ENCODE measurements at places on chromosomes 3 and 15.

- DNase-seq = no peak
These were observed 86.9 kb upstream of the C15orf39 start for GRCh38 chr15:75114796-75115195.

DNA sequence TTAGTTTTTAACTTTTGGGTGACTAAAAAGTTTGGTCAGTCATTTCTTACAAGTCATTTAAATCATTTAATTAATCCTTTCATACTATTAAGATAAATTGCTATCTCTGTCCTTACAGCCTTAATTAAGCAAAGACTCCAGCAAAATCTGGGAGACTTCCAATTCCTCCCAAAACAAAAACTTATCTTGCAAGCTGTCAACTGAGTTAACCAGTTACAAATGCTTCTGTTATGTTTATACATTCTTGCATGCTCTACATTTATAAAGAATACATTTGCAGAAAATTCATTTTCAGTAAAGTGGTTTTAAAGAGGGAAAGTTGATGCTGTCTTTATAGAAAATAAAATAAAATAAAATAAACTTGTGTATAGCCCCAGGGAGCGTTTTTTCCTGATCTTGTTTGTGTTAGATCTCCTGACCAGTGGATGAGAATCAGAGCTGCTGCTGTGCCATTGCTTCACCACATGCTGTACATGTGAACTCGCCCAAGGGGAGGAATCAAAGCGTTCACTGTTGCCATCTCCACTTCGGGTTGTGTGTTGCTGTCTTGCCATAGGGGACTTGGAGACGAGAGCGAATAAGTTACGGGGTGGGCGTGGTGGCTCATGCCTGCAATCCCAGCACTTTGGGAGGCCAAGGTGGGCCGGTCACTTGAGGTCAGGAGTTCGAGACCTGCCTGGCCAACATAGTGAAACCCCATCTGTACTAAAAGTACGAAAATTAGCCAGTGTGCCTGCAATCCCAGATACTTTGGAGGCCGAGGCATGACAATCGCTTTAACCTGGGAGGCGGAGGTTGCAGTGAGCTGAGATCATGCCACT is 5.5 kb downstream of the CCR4 start:
- DNase-seq = no peak

- DNase-seq = no peak
These were observed 48.2 kb downstream of the WWTR1 start for GRCh38 chr3:149609595-149609994.

GRCh38 chr3:52253314-52254304 is 8.1 kb downstream of the PPM1M start:
- no peak for DNase-seq

- DNase-seq = no peak
These were observed 60.3 kb upstream of the IQSEC1 start for GRCh38 chr3:13133471-13133981.

- no peak for DNase-seq
These were observed 21.1 kb downstream of the LRTM1 start for GRCh38 chr3:54906763-54907162.

- peak; percentile 92 for DNase-seq
These were observed 12.3 kb upstream of the PHLDB2 start for GRCh38 chr3:111846717-111847116.

DNA sequence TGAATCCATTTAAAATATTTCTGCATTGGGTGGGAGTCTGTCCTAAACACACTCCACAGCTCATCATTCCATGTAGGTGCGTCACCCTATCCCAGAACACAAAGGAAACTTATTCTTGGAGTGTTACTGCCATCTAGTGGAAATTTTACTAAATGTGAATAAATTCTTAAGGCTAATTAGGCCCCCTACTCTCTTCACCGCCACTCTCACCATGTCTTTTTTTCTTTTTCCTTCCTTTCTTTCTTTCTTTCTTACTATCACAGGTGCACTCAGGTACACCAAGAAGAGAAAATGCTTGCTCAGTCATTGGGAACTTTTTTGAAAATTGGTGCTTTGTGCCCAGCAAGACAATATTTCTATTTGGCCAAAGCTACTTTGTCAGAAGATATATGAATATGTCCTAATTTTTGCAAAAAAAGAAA is 26.4 kb upstream of the ATP8B4 start:
- DNase-seq = peak; percentile 31

GRCh38 chr15:87962428-87962827 is 294.1 kb downstream of the NTRK3 start:
- no peak for DNase-seq

- DNase-seq = no peak
These were observed 342.7 kb downstream of the PTPRG start for GRCh38 chr3:61903931-61904657.

DNA sequence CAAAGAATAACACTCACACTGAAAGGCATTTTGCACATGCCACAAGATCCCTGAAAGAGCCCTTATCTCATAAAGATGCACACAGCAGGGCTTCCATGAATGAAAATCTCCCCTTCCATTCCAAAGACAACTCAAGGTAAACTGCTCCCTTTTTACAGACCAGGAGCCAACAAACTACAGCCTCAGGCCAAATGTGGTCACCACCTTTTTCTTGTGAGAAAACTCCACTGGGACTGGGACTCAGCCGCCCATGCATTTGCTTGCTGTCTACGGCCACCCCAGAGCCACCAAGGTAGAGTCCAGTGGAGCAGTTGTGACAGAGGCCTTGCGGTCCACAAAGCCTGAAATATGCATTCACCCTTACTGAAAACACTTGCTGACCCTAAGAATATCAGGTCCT is 334.8 kb downstream of the OCA2 start:
- DNase-seq = no peak

GRCh38 chr15:94015324-94015723 is 216.0 kb upstream of the MCTP2 start:
- no peak for DNase-seq

Measured in GM04503 (cell line).